ENCODE measurements at places on chromosomes 6 and 20.

DNA sequence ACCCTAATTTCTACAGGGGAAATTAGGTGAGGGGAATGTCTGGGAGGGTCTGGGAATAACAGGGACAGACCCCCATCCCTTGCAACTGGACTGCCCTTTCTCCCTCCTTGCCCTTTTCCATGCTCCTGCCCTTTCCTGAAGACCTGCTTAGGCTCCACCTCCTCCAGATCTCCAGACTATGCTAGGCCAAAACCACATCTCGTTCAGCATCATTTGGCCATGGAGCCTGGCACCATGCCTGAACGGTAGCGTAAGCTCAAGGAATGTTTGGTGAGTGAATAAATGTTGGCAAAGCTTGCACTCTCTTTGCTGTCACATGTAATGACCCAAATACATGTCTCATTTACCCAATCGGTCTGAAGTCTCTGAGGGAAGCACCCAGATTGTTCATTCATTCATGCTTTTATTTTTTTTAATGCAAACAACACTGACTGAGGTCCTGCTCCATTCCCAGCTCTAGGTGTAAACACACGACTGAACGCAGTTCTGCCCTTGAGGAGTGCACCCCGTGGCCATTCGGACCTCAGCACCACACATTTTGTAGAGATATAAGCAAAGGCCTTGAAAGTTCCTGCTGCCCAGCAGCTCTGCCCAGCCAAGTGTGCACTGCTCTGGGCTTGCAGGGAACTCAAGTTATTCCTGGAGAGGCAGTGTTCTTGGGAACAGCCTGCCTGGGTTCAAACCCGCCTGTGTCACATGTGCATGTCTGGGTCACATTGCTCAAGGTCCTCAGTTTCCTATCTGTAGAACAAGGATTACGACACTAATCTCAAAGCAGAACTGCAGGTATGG, 1.1 kb upstream of the GRM4 start:
- no peak for DNase-seq

DNA sequence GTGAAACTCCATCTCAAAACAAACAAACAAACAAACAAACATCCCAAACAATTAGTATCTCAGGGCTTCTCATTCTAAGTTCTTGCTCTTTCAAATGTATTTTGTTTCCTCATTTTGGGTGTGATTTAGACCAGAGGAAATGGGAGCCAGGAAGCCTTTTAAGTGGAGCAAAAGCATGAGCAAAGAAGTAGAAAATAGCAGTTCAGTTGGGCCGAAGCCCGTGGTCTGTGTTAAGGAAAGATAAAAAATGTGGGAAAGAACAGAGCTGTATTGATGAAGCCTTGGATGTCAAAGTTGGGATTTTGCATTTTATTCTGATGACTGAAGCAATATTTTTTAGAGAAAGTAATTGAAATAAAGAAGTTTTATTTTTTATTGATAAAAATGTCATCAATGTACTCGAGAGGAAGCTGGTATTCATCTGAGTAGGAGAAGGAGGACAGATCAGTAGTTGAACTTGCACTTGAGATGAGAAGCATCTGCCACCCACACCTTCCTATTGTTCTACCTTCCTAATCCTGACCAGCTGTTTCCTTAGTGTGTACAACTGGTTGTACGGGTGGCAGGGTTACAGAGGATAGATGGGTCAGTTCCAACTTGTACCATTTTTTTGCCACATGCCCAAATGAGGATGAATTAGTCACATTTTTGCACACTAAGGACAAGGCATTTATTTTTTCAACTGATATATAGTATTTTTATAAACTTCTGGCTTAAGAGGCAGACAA, 56.1 kb downstream of the KIAA0408 start:
- no peak for DNase-seq

DNA sequence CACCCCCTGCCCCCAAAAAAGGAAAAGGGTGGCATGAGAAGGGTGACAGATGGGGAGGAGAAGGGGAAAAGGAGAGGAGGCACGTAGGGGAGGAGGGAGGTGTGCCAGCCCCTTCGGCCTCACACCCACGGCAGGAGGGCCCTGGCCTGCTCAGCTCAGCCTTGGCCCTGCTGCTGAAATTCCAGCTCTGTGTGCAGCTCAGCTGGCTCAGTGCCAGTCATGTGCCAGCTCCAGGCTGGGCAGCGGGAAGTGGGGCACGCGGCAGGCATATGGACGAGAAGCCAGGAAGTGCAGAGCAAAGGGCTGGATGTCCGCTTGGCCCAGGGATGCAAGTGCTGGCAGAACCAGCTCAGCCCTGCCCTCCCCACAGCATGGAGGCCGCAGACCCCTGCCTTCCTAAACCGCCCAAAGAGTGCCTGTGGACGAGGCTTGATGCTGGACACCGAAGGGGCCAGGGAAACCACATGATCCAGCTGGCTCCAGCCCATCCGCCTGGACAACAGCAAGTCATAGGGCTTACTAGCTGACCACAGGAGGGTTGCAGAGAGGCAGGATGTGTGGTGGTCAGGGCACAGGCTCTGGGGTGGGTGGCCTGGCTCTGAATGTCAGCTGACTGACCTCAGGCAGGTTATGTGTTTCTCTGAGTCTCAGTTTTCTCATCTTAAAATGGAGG, 60.2 kb downstream of the NOL4L start:
- no peak for DNase-seq

DNA sequence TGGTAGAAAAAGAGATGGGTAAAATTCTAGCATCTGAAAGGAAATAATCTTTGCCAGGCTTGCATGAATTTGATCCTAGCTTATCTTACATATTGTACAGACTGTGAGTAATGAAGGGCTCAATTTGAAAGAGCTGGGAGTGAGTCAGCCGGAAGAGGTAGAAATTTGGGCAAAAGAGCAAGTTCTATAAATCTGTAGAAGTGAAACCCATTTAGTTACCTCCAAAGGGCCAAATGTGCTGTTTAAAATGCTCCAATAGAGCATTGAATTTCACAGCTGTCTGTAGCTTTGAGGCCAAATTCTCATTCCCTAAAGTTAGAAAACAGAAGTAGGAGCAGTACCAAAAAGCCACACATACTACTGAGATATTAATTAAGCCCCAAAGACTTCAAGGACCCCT, 466.1 kb downstream of the BTBD3 start:
- no peak for DNase-seq

GRCh38 chr20:36796117-36796516, 22.6 kb upstream of the DSN1 start:
- no peak for DNase-seq

GRCh38 chr6:12476484-12476883, 186.3 kb downstream of the EDN1 start:
- no peak for DNase-seq

DNA sequence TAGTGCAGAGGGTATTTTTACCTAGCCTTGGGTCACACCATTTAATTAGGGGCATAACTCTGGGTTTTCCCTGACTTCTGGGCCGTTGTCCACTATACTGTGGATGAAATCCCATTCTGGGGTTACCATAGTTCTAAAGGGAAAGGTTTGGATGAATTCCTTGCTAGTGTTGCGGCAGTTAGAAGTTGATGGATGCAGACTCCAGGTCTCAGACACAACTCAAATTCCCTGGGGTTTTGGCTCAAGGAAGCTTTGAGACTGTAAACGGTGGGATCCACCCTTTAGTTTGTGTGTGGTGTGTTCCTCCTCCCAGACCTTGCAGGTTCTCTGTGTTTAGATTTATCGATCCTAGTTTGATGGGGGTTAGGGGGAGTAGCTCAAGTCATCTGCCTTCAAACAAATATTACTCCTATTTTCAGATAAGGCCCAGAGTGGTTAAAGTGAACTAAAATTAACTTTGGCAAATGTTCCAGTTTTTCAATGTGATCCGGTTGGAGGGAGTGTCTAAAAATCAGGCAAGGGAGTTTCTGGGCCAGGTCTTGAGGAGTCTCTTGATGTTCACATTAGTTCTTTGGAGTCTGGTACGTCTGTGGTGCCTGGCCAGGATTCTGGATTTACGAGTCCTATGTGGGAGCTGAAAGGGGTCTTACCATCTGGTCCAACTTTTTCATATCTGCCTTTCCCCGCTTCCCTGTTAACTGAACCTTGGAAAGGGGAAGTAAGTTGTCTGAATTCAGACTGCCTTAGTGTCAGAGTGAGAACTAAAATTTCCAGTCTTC, 1.5 kb downstream of the RALY start:
- no peak for DNase-seq

DNA sequence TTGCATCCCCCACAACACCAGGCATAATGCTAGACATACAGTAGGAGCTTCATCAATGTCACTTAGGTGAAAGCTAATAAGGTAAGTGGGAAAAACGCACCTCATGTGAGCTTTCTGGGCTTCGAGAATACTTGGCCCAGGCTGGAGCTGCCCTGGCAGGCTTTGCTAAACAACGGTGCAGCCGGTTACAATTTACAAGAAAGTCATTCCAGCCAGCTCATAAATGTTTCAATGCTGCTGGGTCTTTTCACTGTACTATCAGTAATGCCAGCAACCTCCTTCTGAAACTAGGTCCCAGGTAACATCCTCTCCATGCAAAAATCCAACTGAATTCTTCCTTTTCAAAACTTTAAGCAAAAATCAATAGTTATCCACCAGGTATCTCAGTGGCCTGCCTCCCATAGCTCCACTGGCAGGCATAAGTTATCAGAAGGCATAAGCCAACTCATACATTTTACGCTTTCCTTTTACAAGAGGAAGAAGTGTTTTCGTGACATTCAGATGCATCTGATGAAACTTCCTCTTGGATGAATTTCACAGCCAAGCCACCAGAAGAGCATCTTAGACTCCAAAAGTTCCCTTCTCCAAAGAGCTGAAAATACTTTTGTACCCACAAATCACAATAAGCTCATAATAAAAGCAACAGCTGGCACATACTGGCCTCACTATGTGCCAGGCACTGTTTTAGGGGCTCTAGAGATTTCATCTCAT, 56.3 kb downstream of the RTN4IP1 start:
- DNase-seq: no peak

GRCh38 chr6:10276106-10276505, 138.8 kb downstream of the TFAP2A start:
- no peak for DNase-seq

- no peak for DNase-seq
Observed at GRCh38 chr6:129980821-129981220, 37.6 kb upstream of the L3MBTL3 start.

DNA sequence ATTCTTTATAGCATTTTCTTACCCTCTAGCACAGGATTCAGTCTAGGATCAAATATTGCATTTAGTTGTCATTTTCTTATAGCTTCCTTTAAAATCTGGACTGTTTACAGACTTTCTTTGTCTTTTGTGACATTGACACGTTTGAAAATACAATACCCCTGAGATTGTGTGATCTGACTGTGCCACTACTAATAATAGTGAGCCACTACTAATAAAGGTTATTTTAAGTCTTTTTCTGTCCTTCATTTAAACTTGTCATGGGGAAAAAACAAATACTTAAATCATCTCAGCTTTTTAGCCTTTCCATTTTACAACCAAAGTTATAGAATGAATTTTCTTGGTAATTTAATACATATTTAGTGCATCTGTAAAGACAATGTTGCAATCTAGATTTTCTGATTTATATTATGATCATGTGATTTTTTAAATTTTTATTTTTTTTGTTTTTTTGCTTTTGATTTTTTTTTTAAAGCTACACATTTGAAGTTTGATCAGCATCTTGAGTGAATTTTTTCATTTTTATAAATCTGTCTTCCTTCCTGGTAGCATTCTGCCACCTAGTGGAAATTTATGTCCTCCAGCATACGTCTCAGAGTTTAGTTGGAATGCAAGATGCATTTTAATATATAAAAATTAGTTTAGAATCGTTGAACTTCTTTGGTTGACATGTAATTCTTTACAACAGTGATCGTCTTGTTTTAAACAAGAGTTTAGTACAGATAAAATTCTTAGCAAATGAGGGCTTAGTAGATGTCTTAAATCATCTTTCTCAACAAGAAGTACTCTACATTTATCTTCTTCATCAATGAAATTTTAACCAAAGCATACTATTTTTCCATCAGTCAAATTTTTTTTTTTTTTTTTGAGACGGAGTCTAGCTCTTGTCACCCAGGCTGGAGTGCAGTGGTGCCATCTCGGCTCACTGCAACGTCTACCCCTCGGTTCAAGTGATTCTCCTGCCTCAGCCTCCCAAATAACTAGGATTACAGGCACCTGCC, 119.4 kb downstream of the NCOA3 start:
- DNase-seq: no peak

GRCh38 chr6:128039543-128039942, 138.7 kb upstream of the THEMIS start:
- DNase-seq: no peak

- no peak for DNase-seq
Observed at GRCh38 chr6:139240161-139241010, 51.4 kb downstream of the TXLNB start.

DNA sequence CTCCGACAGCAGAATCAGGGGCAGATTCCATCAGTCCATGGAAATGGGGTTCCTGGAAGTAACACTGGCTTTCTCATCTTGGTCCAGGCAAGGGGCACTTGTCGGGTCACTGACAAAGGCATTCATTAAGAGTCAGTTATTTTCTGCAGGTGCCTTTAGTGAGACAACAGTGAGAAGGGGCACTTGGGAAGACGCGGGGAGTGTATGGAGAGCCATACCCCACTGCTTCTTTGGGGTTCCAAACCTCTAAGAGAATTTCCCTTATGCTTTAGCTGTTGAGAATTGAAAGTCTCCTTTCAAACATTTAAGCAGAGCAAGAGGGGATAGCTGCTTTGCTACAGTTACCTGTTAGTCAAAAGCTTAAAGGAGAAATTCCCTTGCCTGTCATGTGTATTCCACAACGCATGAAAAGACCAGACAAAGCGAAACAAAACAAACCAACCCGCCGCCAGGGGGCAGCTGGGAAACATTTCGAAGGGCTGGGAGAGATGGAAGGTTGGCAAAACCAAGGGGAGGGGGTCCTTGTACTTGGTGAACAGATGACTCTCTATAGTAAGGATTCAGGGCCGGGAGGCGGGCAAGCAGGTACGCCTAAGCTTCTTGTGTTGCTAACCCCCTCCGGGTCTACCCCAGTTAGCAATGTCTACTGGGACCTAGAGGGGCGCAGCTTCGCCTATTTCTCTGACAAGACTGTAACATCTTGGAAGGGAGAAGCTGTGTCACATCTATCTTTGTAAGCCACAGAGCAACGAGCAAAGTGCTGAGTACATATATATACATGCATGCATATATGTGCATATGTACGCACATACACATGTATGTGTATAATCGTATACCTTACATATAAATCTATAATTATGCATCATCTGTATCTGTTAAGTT, 474.9 kb upstream of the AGPAT4 start:
- DNase-seq: no peak

- DNase-seq: no peak
Observed at GRCh38 chr6:113690281-113691259, 166.6 kb upstream of the MARCKS start.

DNA sequence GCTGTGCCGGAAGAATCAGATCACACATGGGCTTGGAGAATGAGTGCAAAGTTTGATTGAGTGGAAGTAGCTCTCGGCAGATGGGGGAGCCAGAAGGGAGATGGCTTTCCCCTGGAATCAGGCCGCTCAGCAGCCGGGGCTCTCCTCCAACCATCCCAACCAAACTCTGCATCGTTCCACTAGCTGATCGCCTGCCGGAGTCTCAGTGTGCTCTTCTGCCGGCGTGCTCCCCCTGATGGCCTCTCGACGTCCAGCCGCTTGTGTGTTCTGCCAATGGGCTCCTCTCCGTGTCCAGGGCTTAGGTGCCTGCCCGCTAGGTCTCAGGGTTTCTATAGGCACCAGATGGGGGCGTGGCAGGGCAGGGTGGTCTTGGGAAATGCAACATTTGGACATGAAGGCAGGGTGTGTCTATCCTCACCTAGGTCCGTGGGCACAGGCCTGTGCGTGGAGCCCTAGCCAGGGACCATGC, 4.9 kb upstream of the BIRC7 start:
- DNase-seq: peak; percentile 64

GRCh38 chr6:93433592-93433991, 14.2 kb upstream of the EPHA7 start:
- no peak for DNase-seq

GRCh38 chr20:24206995-24207394, 218.4 kb upstream of the GGTLC1 start:
- DNase-seq: no peak

All from nucleus accumbens (tissue), 56 donors.